ENCODE measurements at places on chromosomes 5 and 9.

DNA sequence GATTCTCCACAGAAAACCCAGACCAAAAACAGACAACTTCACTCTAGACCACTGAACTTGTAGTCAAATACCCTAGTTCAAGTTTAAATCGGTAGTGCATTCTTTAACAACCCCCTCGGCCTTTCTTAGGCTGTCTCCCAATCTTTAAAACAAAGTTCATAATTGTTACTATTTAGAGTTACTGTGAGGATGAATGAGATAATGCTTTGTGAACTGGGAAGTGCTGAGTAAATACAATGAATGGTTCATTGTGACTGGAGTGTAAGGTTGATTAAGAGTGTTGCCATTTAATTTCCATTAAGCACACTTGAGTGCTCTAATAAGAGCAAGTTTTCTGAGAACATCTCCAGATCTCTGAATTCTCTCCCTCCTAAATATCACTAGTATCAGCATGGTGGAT, 228.8 kb upstream of the PIK3R1 start:
- DNase-seq: no peak

DNA sequence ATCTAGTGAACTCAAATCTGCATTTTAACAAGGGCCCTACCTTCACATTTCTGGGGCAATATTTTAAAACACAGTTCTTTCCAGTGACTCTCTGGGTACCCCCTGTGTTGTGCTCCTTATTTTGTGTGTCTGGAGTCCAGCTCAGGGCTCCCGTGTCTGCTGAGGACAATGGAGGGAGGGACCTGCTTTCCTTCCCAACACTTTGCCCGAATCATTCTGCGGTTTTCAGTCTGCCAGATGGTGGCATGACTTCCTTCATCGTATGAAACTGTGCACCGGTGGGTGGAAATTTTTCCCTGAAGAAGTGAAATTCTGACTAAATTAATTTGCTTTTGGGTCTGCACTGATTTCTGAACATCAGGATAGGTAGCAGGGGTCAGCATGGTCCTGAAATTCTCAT, 153.6 kb upstream of the CD180 start:
- DNase-seq: no peak

DNA sequence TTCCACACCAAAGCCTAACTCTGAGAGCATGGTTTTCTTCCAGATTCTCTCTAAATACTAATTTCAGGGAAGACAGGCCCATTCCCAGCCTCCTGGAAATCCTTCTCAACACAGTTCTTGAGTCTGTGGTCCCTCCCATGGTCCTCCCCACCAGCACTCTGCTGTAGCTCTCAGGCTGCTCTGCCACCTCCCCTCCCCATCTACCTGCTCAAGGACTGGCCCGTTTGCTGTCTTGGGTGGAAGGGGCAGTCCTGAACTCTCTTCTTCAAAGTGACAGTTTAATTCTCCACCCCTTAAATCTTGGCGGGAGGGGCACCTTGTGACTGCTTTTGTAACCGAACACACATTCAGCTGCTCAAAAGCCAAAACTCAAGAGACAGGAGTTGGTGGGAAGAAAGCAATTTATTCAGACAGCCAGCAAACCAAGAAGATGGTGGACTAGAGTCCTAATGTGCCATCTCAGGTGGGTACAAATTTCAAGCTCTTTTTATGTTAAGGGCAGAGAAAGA, 7.6 kb upstream of the LCN15 start:
- no peak for DNase-seq

DNA sequence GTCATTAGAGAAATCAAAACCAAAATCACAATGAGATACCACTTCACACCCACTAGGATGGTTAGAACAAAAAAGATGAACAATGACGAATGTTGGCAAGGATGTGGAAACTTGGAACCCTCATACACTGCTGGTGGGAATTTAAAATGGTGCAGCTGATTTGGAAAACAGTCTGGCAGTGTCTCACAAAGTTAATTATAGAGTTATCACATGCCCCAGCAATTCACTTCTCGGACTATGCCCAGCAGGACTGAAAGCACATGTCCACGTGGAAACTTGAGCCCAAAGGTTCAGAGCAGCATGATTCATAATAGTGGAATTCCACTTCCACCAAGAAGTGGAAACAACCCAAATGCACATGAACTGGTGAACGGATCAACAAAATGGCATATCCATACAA, 85.0 kb upstream of the HRH2 start:
- peak; percentile 22 for DNase-seq

GRCh38 chr9:123432331-123433236, 76.6 kb downstream of the CRB2 start:
- DNase-seq: no peak

DNA sequence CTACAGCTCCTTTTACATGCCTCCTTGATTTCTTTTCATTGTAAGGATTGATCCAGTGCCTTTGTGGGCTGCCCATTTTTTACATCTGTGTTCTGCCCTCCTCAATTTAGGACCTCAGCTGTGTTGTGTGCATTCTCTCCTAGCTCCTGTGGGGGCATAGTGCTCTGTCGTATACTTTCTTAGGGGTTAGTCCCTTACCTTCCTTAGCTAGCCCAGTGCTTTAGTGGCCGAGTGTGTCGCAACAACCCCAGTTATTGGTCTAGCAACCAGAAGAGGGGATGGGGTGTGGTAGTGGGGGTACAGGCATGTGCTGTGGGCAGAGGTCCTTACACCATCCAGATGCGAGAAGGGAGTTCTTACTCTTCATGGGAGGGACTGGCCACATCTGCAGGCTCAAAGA, 12.1 kb downstream of the MTRR start:
- DNase-seq: no peak

DNA sequence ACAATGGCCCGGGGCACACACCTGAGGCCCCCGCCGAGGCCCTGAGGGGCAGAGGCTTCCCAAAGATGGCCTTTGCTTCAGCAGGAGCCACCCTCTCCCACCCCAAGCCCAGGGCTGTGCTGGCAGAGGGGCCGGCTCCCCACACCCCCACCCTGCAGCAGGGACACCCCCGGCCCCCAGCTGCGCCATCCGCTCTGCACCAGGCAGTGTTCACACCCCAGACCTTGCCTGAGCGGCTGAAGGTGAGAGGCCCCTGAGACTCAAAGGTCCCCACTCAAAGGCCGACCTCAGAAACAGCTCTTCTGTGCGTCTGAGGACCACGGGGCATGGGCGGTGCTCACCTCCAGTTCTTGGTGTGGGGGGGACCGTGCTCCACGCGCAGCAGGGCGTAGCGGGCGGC, 37.6 kb downstream of the SLC12A7 start:
- no peak for DNase-seq

DNA sequence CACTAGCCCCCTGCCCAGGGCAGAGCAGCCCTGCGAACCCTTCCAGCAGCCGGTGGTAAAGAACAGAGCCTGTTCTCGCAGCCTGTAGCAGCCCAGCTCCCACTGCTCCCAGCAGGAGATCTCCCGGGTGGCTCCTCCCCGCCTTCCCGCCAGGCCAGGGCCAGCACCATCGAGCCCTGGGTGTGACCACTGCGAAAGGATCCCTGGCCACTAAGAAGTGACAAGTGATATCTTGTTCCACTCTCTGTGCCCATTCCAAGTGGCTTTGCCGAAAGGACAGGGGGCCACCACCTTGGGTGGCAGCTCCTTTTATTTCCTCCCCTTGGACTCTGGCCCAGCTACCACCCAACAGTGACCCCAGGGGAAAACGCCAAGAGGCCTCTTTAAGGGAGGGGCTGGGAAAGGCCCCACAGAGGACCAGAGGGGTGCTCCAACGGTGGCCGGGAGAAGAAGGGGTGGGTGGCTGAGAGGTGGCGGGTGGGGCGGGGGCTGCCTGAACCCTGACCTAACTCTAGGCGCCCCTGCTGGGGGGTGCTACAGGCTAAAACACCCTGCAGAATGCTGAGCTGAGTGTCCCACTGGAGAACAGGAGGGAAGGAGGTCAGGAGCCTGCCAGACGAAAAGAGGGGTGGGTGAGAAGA, 1.6 kb downstream of the NACC2 start:
- DNase-seq: peak; percentile 61

DNA sequence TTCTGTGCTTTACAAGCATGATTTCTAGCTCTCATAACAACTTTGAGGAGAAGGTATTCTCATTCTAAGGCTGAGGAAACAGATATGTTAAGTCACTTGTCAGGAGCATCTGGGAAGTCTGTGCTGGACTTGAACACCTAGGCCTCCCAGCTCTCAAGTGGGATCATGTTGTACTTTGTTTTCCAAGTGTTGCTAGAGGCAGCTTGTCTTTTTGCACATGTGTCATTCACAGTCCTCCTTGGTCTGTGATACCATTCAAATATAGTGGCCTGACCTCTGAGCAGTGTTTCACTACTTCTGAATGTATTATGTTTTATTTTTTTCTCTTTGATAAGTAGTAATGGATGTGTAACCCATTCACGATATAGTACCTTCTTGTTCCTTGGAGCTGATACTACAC, 21.2 kb downstream of the ZSWIM6 start:
- no peak for DNase-seq

DNA sequence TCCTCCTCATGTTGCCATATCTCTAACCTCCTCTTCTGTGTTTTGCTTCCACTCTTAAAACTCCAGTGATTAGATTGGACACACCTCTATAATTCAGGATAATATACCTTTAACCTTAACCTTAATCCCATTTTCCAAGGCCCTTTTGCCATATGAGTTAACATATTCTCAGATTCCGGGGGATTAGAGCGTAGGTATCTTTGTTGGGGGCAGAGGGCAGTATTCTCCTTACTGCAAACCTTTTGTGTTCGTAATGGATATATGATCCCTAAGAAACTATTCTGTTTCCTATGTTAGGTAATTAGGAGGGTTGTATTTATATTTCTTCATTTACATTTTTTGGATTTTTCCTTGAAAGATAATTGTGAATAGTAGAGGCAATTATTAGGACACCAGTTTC, 99.5 kb downstream of the VPS13A start:
- DNase-seq: no peak

GRCh38 chr9:114847492-114848417, 41.9 kb upstream of the TNFSF15 start:
- DNase-seq: no peak

DNA sequence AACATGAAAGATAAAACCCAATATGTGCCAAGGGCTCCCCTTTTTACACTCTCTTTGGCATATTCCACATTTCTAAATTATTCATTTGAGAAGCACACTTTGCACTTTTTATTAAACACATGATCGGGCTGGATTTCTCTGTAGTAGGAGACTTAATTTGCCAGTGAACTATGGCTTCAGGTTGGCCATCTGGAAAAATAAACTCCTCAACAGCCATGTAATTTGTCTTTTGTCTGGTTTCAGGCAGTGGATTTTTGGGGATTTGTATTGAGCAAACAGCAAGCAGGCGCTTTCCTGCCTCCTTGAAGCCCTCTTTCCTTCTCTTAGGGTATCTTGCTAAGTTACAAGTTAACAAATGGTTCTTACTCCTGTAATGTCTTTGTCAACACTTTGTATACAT, 73.0 kb upstream of the DMRTA1 start:
- DNase-seq: no peak

DNA sequence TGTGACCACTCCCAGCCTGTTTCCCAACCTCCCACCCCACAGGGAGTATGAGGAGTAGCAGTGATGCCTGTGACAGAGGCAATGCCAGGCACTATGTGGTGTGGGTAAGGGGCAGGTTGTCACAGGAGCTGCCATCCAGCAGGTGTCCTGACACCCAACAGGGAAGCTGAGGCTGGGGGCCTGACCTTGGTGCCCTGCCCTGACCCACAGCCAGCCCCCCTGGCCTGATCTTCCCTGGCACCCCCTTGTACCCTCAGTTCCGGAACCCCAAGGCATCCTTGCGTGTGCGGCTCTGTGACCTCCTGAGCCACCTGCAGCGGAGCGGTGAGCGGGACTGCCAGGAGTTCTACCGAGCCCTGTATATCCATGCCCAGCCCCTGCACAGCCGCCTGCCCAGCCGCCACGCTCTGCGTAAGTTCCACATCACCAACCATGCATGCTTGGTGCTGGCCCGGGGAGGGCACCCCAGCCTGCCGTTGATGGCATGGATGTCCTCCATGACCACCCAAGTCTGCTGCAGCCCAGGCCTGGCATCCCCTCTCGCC, 14.4 kb downstream of the CARD19 start:
- no peak for DNase-seq

GRCh38 chr5:117657541-117657940, 1082.9 kb upstream of the SEMA6A start:
- no peak for DNase-seq

GRCh38 chr5:85910335-85910734, 707.4 kb upstream of the COX7C start:
- DNase-seq: no peak

- no peak for DNase-seq
Measured at GRCh38 chr9:130347931-130348330, 82.4 kb downstream of the HMCN2 start.

DNA sequence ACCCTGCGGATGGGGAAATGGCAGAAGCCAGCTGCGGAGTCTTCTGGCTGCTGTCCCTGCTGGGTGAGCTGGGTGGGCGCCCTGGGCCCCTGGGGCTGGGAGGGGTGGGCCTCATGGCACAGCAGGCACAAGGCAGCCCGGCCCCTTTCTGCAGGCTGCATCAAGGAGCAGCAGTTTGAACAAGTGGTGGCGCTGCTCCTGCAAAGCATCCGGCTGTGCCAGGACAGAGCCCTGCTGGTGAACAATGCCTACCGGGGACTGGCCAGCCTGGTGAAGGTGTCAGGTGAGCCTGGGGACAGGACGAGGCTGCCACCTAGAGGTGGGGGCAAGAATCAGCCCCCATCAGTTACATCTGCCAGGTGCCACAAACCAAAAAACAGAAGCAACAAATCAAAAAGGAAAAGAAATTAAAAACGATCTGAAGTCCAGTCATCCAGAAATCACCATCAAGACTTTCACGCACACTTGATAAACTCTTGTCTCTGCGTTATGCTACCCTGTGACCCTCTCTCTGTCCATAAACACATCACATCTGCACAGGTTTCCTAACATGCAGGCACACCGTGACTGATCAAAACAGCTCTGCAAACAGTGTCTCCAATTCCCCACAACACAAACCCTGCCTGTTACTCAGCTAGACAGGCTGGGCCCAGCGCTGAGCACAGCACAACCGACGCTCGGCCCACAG, 13.9 kb downstream of the REXO4 start:
- peak; percentile 7 for DNase-seq

DNA sequence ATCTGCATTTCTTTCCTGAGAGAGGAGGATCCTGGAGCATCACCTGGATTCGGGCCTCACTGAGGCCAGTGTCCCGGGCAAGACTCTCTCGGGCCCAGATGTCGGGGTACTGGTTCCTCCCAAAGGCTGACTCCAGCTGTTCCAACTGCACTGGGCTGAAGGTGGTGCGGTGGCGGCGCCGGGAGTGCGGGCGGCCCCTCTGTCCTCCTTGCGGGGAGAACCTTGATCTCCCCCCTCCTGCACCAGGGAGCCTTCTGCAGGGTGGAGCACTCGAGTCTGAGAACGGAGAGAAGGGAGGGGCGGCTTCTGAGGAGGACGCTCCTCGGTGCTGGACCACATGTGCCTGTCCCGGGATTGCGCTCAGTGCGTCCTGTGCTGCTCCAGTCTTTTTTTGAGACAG, 2.0 kb downstream of the PROP1 start:
- no peak for DNase-seq

- DNase-seq: no peak
Measured at GRCh38 chr5:96628406-96628805, 33.8 kb upstream of the CAST start.

DNA sequence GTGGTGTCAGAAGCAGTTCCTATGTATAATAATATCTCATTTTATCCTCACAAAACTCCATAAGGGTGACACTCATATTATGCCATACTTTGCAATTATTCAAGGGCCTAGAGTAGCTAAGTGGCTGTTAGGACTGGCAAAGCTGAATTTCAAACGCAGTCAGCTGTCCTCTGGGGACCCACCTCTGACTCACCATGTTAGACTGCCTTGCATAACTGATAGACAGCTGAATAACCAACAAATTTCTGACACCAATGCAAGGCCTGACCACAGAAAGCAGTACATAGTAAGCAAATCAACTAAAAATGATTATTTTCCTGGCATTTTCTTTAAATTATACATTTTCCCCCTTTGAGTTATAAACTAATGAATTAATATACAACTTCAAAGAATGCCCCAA, 251.6 kb upstream of the PTGER4 start:
- DNase-seq: peak; percentile 76
